ENCODE measurements at places on chromosomes 2 and 18. TPM values are rescaled to one million over a fixed set of nuclear protein-coding genes. Genes with fewer than 3 reads are reported as not detected.

The VWA3B gene
- not detected for total RNA-seq

The NPC1 gene
- total RNA-seq = 30.9 TPM

The ANKZF1 gene
- total RNA-seq = 33.2 TPM

The ABCG5 gene
- total RNA-seq = not detected

The FAM210A gene
- 6.5 TPM for total RNA-seq

The SLC66A2 gene
- total RNA-seq = 45.0 TPM

The VIT gene
- total RNA-seq = 0.39 TPM

The HSPE1 gene
- total RNA-seq = 113 TPM

The TMEM163 gene
- total RNA-seq = 0.13 TPM

The MOGAT1 gene
- total RNA-seq = not detected

Data from epithelial cell of alveolus of lung (primary cell).